Daoy (cell line): ENCODE measurements at places on chromosomes 5 and 9. TPM values are rescaled to one million over a fixed set of nuclear protein-coding genes. Genes with fewer than 3 reads are reported as not detected.

PCDHB5 gene
- total RNA-seq, result 20.6 and 21.7 TPM in 2 replicates

FGF18 gene
- total RNA-seq, result 0.29 TPM in 1 of 2 replicates, not detected in the other

LCN2 gene
- not detected in 2 replicates for total RNA-seq

TMEM203 gene
- 62.3 and 65.4 TPM in 2 replicates for total RNA-seq

PAPPA gene
- total RNA-seq, result 8.3 and 9.9 TPM in 2 replicates

MOB3B gene
- total RNA-seq, result 0.83 and 0.91 TPM in 2 replicates
